NCI-H226 (cell line): ENCODE measurements at places on chromosomes 1 and 21.

DNA sequence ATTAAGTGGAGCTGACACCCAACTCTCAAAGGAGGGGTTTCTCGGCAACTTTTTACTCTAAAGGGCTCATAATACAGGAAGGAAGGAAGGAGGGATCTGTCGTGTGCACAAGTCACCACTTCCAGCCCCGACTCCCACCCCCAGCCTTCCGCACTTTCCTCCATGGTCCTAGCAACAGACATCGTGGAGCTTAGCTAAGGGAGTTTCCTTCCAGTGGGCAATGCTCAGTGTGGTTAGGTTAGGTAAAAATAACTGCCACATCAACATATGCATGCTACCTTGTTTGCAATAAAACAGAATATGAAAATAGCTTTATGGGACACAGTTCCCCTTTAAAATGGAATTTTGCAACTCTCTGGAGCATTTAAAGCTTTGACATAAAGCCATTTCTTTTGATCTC lies 35.2 kb downstream of the KANK4 start:
- DNase-seq, result no peak

GRCh38 chr21:28893687-28894086 lies 99.0 kb downstream of the LTN1 start:
- DNase-seq, result no peak

DNA sequence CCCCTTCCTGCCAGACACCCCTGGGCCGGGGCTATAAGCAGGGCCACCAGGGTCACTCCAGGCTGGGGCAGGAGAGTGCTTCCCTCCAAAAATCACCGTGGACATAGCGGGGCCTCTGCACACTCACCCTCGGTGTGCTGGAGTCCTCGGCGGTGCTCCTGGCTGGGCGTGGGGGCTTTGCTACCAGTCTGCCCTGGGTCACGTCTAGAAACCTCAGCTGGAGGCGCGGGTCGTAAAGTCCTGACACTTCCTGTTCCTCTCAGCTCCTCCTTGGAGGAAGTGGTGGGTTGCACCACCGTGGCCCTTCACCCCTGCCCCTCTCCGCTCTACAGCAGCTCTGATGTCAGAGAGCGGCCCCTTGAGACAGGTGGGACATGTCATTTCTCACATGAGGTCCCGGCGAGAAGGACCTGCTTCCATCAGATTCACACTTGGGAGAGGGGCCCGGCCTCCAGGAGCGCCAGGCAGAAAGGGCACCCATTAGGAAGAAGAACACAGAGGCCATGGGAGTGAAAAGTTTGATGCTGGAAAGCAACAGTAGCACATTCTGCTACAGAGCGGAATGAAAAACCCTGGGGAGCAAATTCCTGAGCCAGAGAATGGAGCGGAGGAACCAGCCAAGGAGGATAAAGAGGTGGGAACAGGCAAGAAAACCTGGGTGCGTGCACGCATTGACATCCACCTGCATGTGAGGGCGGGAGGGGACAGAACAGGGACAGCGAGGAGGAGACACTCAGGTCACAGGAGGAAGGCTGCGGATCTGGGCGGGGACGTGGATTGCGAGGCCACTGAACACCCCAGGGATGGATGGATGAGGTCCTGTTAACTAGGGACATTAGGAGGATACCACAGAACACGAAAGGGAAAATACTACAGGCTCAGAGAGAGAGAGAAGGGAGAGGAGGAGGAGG lies at the start of gene ITGB2:
Gene ITGB2 (minus strand): TSS at position 206 of the 911 bp plus-strand sequence. CDS start 10,117 bp downstream, outside the sequence.
- DNase-seq, result no peak

DNA sequence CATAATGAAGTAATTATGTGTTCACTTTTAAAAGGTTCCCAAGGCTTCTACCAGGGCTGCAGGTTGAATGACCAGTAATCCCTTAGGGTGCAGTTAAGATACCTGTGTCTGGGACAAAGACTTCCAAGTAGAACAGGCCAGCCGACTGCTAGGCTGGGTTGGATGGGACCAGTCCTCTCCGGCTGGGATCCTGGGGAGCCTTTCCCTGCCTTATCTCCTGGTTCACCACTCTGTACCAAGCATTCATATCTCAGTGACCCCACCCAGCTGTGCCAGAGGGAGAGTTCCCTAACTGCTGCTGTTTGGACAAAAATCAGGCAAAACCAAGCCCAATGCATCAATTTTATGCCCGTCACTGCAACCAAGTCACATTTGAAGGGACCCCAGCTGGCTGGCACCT lies 116.2 kb upstream of the ATP1A1 start:
- DNase-seq, result peak; percentile 2

GRCh38 chr21:33299181-33299752 lies 25.5 kb upstream of the IFNAR1 start:
- peak; percentile 28 for DNase-seq

DNA sequence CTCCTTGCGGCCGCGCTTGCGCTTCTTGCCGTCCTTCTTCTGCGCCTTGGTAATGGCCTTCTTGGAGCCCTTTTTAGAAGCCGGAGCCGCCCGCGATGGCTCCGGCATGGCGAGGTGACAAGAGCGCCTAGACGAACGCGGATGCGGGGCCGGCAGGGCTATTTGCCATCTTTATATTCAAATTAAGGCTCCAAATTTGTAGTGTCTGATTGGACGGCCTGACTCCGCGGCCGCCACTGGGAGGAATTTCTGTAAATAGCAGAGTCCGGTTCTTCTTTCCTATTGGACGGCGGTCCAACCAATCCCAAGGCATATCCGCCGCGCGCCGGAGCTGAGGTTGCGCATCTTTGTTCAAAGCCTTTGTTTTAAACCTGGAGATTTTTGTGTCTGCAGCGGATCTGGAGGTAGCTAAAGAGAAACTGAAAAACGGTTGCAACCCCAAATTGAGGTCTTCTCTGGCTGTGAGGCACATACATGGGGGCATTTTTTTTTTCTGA lies 22.6 kb upstream of the RNF187 start:
- no peak for DNase-seq

GRCh38 chr1:216723274-216723780 lies at the start of gene ESRRG:
TSS of gene ESRRG (minus strand) at chr1:216723429. CDS start at chr1:216723299, 130 bp downstream.
- no peak for DNase-seq

- DNase-seq, result peak; percentile 47
Observed at GRCh38 chr1:54310439-54311328, 95.5 kb downstream of the SSBP3 start.

- no peak for DNase-seq
Observed at GRCh38 chr21:43994085-43994484, 18.0 kb upstream of the TRAPPC10 start.

- no peak for DNase-seq
Observed at GRCh38 chr1:25797939-25798338, 2.1 kb upstream of the SELENON start.

DNA sequence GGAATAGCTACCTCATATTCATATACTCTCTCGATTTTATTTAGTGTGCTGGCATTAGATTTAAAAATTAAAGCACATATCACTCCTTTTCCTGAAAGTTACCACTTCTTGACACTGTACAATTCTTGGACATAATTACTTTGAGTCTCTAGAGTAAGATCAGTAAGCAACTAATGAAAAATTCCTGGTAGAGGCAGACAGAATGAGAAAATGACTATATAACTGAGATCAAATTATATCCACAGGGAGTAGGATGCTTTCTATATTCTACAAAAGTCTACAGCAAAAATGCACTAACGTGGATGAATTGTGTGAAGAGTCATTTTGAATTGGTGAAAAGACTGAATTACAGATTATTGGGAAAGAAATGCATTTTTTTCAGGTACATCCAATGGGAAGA lies 445.7 kb downstream of the PTBP2 start:
- DNase-seq, result no peak

GRCh38 chr21:18252680-18253079 lies 8.0 kb downstream of the CHODL start:
- no peak for DNase-seq

DNA sequence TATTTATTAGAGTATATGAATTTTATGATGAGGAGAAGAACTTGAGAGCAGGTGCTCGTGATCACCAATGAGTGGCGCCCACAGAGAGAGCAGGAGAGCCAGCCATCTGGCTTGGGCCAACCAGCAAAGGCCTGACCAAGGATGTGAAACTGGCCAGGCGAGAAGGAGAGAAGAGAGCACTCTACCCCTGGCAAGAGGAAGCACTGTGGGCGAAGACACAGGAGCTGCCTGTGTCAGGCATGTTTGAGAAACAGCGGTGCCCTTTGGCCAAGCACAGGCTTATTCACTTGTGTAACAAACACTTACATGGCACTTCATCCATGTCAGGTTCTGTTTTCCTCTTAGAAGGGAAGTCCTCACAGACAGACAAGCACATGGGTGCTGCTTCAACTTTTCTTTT lies 4.2 kb upstream of the SIPA1L2 start:
- DNase-seq, result no peak

DNA sequence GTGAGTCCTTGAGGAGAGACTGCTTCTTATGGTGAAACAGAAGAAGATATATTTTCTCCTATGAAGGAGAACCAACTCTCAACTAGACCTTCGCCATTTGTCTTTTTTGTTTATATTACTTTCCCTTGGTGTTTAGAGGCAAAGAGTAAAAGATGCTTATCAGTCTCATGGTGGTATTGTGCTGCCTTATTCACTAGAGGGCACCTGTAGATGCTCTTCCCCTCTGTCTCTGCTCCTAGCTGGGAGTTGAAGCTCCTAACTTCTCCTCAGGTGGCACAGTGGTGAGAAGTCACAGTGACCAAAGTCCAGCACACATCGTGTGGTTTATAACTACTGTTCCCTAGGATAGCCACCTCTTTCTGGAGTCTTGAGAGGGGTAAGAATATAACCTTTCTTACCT lies 1359.6 kb downstream of the PLA2G4A start:
- DNase-seq, result no peak

GRCh38 chr1:163203561-163203960 lies 845 bp upstream of the RGS5 start:
- no peak for DNase-seq
